ENCODE measurements at places on chromosomes 6 and 20.

DNA sequence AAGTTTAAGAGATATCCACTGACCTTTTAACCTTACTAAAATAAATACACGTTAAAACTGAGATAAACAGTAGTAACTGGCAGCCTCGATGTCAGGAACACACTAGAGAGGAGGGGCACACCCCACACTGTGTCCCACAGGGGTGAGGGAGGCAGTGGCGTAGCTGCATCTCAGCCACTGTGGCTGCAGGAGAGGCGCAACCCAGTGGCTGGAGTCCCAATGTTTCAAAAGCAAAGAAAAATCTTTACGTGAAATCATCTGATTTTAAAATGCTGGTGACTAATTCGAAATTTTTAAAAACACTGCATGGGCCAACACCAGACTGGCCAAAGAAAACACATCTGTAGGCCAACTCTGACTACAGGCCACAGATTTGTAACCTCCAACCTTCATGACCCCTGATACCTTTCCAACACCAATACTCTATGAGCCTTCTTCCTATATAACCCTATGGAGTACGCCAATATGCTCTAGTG is 54.7 kb downstream of the TRAM2 start:
- no peak for DNase-seq

GRCh38 chr20:1820138-1821079 is 74.8 kb upstream of the SIRPA start:
- no peak for DNase-seq

DNA sequence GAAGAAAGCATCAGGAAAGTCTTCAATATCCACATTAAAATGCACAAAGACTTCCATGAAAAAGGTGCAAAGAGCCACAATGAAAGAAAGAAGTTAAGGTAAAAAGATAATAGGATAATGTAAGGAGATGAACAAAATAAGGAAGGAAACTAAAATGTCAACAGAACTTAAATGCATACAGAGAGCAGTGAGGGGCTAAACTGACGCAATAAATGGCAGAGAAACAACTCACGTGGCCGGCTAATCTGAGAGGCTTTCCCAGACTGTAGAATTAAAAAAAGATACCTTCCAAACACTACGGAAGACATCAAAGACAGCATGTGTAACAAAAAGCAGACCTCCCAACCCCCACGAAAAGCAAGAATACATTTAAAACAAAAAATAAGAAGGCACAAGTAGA is 73.7 kb downstream of the GMDS start:
- no peak for DNase-seq

DNA sequence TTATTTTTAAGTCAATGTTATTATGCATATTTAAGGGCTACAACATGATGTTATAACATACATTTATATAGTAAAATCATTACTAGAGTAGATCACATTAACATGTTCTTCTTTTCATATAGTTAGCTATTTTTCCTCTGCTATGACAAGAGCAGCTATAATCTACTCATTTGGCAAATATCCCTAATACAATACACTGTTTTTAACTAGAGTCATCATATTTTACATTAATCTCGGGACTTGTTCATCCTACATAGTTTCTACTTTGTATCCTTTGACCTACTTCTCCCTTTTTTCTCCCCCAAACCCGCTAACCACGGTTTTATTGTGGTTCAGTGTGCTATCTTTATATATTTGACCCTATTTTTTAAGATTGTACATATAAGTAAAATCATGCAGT is 249.0 kb downstream of the EPM2A start:
- DNase-seq, result no peak

DNA sequence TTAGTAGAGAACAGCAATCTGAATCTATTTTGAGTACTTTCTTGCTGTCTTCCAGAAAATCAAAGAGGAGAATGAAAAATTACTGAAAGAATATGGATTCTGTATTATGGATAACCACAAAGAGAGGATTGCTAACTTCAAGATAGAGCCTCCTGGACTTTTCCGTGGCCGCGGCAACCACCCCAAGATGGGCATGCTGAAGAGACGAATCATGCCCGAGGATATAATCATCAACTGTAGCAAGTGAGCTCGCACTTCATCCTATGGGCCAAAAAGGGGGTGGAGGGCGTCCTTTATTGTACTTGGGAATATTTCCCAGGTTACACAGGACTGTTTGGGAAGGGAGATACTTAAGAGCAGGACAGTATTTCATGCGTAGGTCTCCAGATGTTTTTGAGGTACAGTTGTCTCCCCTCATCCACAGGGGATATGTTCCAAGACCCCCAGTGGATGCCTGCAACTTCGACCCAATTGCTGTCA is 37.3 kb upstream of the PLCG1 start:
- no peak for DNase-seq

DNA sequence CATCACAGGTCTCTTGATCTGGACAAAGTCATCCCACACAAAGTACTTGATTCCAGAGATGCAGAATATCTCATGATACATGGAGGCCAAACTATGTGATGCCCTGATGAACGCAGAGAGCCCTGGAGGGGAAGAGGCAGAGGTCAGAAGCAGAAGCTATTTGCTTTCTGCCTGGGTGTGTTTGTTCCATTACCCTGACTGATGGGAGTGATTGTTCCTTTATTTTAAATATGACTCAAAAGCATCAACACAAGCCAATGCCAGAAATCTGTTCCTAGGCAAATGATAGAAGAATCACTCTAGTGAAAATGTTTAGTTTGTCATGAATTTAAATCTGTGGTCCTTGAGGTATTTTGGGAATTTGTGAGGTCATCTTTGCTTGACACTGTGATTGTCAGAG is 54.7 kb upstream of the GGTLC1 start:
- DNase-seq, result no peak

- no peak for DNase-seq
Measured at GRCh38 chr20:63225082-63225454, 9.1 kb upstream of the YTHDF1 start.

DNA sequence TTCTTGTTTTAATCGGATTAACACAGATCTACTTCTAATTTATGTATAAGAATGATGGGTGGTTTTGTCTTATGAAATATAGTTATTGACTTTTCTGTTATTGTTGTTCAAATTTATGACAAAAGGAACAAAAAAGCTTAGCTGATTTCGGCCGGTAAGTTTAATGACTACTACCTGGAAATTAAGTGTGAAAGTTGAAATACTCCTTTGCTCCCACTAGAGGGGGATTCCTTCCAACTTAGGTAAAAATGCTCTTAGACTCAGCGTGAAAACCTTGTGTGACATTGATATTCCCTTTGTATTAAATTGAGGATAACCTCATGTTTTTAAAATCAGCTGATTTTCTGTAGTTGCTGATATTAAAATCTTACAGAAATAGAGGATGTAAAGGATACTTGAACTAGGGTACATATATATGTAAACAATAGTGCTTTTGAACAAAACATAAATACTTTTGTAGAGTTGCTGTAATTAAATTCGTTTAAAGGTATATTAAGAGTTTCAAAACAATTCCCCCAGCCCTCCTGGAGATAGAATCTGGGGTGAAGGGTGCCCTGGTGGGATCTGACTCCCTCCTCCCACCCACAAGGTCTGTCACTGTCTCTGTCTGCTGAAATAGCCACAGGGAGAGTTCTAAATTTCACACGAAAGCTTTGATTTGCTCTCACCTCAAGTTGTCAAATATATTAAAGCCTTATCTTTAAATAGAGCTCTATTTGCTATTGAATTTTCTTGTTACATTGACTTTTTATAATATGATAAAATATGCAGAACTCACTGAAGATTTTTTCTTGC is 257.5 kb downstream of the ARID1B start:
- DNase-seq, result no peak

GRCh38 chr6:170279977-170280688 is 10.7 kb downstream of the DLL1 start:
- no peak for DNase-seq

DNA sequence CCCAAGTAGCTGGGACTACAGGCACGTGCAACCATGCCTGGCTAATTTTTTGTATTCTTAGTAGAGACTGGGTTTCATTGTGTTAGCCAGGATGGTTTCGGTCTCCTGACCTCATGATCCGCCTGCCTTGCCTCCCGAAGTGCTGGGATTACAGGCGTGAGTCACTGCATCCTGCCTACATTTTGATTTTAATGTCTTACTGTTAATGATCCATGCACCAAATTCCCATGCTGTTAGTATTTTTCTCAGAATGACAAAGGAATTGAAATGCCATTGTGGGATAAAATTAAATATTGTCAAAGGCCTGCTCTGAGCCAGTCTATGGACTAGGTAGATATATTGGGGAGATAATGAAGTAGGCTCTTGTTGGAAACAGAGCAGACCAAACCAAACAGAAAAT is 28.2 kb downstream of the CBFA2T2 start:
- no peak for DNase-seq

DNA sequence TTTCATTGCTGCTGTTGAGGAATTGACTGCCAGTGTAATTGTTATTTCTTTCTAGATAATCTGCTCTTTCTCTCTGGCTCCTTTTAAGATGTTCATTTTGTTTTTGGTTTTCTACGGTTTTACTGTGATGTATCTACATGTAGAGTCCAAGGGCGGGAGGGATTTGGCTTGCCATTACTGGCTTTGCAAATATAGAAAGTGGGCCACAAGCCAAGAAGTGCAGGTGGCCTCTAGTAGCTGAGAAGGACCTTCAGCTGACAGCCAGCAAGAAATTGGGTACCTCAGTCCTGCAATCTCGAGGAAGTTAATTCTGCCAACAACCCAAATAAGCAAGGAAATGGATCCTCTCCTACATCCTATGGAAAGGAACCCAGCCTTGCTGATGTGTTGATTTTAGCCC is 42.8 kb upstream of the GLP1R start:
- no peak for DNase-seq

DNA sequence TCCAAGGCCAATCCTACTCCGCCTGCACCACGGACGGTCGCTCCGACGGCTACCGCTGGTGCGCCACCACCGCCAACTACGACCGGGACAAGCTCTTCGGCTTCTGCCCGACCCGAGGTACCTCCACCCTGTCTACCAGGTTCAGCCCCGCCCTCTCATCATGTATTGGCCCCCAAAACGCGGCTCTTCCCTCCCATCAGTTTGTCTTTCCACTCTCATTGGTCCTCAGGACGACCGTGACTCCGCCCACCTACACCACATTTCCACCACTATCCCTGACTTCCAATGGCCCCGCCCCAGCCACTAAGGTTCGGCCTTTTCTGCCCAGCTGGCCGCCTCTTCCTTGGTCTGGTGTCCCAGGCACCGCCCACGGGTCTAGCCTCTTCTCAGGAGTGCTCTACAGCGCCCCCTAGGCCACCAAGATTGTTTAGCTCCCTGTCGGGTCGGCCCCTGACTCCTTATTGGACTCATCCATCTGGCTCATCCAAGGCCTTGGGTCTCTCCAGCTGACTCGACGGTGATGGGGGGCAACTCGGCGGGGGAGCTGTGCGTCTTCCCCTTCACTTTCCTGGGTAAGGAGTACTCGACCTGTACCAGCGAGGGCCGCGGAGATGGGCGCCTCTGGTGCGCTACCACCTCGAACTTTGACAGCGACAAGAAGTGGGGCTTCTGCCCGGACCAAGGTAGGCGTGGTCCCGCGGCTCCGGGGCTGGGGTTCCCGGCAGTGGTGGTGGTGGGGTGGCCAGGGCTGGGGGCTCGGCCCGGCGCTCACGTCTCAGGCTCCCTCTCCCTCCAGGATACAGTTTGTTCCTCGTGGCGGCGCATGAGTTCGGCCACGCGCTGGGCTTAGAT is 3.1 kb downstream of the MMP9 start:
- DNase-seq, result no peak

DNA sequence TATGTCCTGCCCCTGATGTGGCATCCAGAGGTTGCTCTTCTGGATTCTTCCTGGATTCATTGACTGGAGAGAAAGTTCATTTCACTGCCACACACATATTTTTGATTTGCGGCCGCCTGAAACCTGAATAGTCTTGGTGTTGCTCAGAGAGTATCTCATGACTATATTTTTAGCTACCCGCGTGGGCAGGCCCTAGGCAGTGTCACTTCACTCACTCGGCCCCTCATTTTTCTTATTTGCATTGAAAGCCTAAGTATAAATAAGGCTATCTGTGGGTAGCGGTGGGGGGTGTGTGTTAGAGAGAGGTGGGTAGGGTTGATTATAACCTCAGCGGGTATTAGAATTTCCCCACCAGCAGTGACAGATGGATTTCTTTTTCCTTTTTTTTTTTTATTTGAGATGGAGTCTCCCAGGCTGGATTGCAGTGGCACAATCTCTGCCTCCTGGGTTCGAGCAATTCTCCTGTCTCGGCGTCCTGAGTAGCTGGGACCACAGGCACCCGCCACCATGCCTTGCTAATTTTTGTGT is 113.5 kb downstream of the JARID2 start:
- no peak for DNase-seq

DNA sequence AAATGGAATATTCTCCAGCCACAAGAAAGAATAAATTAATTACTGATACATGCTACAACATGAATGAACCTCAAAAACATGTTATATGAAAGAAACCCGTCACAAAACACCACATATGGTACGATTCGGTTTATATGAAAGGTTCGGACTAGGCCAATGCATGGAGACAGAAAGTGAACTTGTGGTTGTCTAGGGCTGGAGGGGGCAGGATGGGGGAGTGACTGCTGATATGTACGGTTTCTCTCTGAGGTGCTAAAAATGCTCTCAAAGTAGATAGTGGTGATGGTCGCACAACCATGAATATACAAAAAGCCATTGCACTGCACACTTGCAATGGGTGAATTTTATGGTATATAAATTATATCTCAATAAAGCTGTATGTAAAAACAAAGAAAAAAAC is 18.3 kb downstream of the AGPAT4 start:
- DNase-seq, result no peak

GRCh38 chr6:121302882-121303281 is 31.4 kb downstream of the TBC1D32 start:
- DNase-seq, result no peak

DNA sequence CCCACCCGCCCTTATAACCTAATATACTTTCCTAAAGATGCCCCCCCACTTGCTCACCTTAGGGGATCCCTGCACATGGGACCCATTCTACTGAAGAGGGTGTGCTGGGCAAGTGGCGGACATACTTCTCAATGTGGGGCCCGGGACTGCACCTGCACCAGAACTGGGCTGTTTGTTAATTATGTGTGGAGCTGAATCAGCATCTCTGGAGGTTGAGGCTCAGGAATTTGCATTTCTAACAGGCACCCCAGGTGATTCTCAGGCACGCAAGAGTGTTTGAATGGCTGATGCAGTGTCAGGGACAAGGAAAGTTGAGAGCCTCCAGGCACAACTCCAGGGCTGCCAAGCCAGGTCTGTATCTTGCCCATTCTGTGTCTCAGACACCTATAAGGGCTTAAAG is 8.9 kb upstream of the PTPRT start:
- no peak for DNase-seq

- no peak for DNase-seq
Measured at GRCh38 chr6:31791324-31792089, 4.0 kb downstream of the VARS1 start.

- no peak for DNase-seq
Measured at GRCh38 chr6:97653517-97653916, 370.5 kb upstream of the MMS22L start.

- DNase-seq, result no peak
Measured at GRCh38 chr20:53945478-53945877, 124.9 kb downstream of the BCAS1 start.
